ENCODE measurements at places on chromosomes 13 and 19. TPM values are rescaled to one million over a fixed set of nuclear protein-coding genes. Genes with fewer than 3 reads are reported as not detected.

GRCh38 chr13:77751513-77752456 lies 54.3 kb downstream of the SLAIN1 start:
- no peaks in the 10 kb centered on the region for H3K27me3 ChIP-seq
- peak; percentile 42 for DNase-seq
- H3K4me3 ChIP-seq: no peak overlapping the region
- no peak overlapping the region for H3K27ac ChIP-seq
- H3K36me3 ChIP-seq: no peaks in the 10 kb centered on the region
- H3K4me1 ChIP-seq: no peaks in the 10 kb centered on the region

- H3K4me3 ChIP-seq: no peak overlapping the region
- H3K36me3 ChIP-seq: no peaks in the 10 kb centered on the region
- no peak for DNase-seq
- no peak overlapping the region for H3K27ac ChIP-seq
- no peaks in the 10 kb centered on the region for H3K4me1 ChIP-seq
These were observed 274.4 kb downstream of the TDRD3 start for GRCh38 chr13:60671386-60671785.

- H3K4me3 ChIP-seq: no peak overlapping the region
- no peak for DNase-seq
- H3K36me3 ChIP-seq: no peaks in the 10 kb centered on the region
- peaks cover 18% of the 10 kb centered on the region for H3K27me3 ChIP-seq
- H3K4me1 ChIP-seq: peaks cover 40% of the 10 kb centered on the region
- no peak overlapping the region for H3K27ac ChIP-seq
These were observed 182.2 kb downstream of the FOXO1 start for GRCh38 chr13:40484101-40484800.

DNA sequence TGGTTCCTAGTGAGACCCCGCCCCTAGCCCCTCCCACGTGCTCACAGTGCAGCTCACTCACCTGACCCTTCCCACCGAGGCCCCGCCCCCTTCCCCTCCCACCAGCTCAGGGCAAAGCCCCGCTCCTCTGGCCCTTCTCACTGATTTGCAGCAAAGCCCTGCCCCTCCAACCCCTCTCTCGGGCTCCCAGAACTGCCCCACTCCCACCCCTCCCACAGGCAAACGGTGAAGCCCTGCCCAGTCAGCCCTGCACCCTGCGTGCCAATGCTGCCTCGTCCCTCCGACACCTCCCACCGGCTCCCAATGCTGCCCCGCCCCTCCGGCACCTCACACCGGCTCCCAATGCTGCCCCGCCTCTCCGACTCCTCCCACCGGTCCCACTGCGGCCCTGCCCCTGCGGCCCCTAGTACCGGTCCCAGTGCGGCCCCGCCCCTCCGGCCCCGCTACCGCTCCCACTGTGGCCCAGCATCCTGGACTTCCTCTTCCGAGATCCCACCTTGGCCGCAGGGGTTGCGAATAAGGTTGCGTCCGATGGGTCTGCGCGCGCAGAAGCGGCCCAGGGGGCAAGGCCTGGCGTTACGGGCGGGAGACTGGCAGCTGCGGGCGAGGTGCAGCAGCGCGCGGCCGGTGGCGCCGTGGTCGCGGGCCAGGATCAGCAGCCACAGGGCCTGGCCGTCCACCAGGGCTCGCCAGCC lies 834 bp downstream of the FBXO27 start:
- H3K27ac ChIP-seq: no peak overlapping the region
- peaks cover 11% of the 10 kb centered on the region for H3K36me3 ChIP-seq
- H3K4me3 ChIP-seq: peak overlapping the region; percentile 76
- DNase-seq: peak; percentile 79

GRCh38 chr13:97215325-97215724 lies 6.8 kb upstream of the MBNL2 start:
- H3K27me3 ChIP-seq: no peaks in the 10 kb centered on the region
- no peak overlapping the region for H3K27ac ChIP-seq
- H3K4me3 ChIP-seq: no peak overlapping the region
- DNase-seq: no peak
- no peaks in the 10 kb centered on the region for H3K36me3 ChIP-seq
- peaks cover 3% of the 10 kb centered on the region for H3K4me1 ChIP-seq

GRCh38 chr19:28296506-28296905 lies 916.4 kb downstream of the UQCRFS1 start:
- no peaks in the 10 kb centered on the region for H3K36me3 ChIP-seq
- H3K27ac ChIP-seq: no peak overlapping the region
- H3K4me3 ChIP-seq: no peak overlapping the region
- peaks cover 9% of the 10 kb centered on the region for H3K27me3 ChIP-seq
- peaks cover 10% of the 10 kb centered on the region for H3K4me1 ChIP-seq

DNA sequence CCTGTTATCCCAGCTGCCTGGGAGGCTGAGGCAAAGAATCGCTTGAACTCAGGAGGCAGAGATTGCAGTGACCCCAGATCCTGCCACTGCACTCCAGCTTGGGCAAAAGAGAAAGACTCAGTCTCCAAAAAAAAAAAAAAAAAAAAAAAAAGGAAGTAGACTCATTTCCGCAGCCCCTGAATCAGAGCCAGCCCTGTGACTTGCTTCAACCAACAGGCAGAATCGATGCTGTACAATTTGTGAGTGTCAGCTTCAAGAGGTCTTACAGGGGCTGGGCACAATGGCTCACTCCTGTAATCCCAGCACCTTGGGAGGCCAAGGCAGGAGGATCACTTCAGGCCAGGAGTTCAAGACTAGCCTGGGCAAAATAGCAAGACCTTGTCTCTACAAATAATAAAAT lies 12.8 kb downstream of the ANKRD27 start:
- no peak overlapping the region for H3K27ac ChIP-seq
- H3K27me3 ChIP-seq: no peaks in the 10 kb centered on the region
- no peaks in the 10 kb centered on the region for H3K36me3 ChIP-seq
- no peak overlapping the region for H3K4me3 ChIP-seq
- no peaks in the 10 kb centered on the region for H3K4me1 ChIP-seq

GRCh38 chr13:106489849-106490568 lies 45.5 kb downstream of the EFNB2 start:
- H3K4me3 ChIP-seq: no peak overlapping the region
- H3K27ac ChIP-seq: peak overlapping the region; percentile 46
- H3K4me1 ChIP-seq: peaks cover 46% of the 10 kb centered on the region
- DNase-seq: no peak

DNA sequence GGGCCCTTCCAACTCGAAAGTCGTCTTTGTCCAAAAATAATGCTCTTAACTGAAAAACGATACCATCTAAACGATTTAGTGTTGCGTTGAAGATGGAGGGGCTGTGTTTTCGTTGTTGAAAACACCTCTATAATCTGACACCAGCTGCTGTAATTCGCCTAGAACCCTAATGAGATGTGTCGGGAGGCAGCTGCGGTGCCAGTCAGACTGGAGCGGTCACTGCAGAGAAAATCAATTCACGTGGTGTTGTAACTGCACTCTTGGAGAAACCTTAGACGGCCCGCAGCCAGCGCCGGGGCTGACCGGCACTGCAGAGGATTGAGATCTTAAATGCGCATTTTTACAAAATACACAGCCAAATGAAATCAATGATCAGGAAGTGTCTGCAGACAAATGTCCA lies 339.1 kb downstream of the ZNF536 start:
- no peaks in the 10 kb centered on the region for H3K27me3 ChIP-seq
- H3K27ac ChIP-seq: no peak overlapping the region
- H3K4me1 ChIP-seq: no peaks in the 10 kb centered on the region
- H3K36me3 ChIP-seq: no peaks in the 10 kb centered on the region
- no peak overlapping the region for H3K4me3 ChIP-seq

- DNase-seq: no peak
- H3K36me3 ChIP-seq: peaks cover 40% of the 10 kb centered on the region
- H3K27me3 ChIP-seq: no peaks in the 10 kb centered on the region
- H3K4me1 ChIP-seq: no peaks in the 10 kb centered on the region
- H3K27ac ChIP-seq: no peak overlapping the region
- H3K4me3 ChIP-seq: peak overlapping the region; percentile 4
These were observed 28.3 kb downstream of the ZNF507 start for GRCh38 chr19:32373585-32374295.

The NLRP7 gene
- total RNA-seq: 0.69 TPM

The PDX1 gene
- 0.59 TPM for total RNA-seq

The PNMA8A gene
- total RNA-seq: 12.4 TPM

The ZNF709 gene
- 6.6 TPM for total RNA-seq

The IGSF23 gene
- not detected for total RNA-seq

The LILRA1 gene
- total RNA-seq: not detected

Measured in endothelial cell (in vitro differentiated cells).